ENCODE measurements at places on chromosomes 4 and X. TPM values are rescaled to one million over a fixed set of nuclear protein-coding genes. Genes with fewer than 3 reads are reported as not detected.

- no peak for DNase-seq
- no peak overlapping the region for H3K27ac ChIP-seq
- H3K4me3 ChIP-seq, result no peak overlapping the region
- no peaks in the 10 kb centered on the region for H3K36me3 ChIP-seq
These were observed 50.9 kb upstream of the RAP1GDS1 start for GRCh38 chr4:98210281-98210680.

GRCh38 chr4:138200236-138200590 lies 41.9 kb downstream of the SLC7A11 start:
- H3K27ac ChIP-seq, result no peak overlapping the region
- peaks cover 4% of the 10 kb centered on the region for H3K4me1 ChIP-seq

DNA sequence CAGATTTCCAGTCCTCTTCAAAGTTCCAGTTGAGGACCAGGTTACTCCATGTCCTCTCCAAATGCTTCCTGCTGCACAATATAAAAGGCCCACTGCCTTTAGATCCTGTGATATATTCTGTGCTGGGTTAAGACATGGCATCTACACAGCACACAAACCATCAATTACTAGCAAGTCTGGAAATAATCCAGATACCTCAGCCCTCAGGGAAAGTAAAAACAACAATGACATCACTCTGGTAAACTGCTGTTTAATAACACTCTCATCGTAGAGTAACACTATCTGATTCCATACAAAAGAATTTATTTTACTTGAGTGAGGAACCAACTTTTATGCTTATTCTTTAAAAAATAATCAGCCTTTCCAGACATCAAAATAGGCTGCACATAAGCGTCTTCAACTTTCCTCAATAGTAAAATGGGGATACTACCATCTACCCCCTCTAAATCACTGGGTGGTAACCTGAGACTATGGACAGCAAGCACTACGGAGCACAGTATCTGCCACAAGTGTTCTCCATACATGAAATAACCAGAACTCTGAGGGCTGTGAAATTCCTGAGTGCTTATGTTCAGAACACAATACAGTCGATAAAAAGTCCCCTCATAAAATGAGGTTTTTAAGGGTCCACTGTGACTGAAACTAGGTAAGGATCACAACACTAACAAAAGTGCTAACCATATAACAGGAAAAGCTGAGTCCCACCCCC lies 53.4 kb downstream of the ABCG2 start:
- peaks cover 11% of the 10 kb centered on the region for H3K4me1 ChIP-seq
- DNase-seq, result peak; percentile 88
- peak overlapping the region; percentile 14 for H3K27ac ChIP-seq
- no peak overlapping the region for H3K4me3 ChIP-seq
- no peaks in the 10 kb centered on the region for H3K27me3 ChIP-seq
- H3K36me3 ChIP-seq, result no peaks in the 10 kb centered on the region

GRCh38 chr4:89640620-89641366 lies 196.2 kb downstream of the SNCA start:
- no peak overlapping the region for H3K4me3 ChIP-seq
- DNase-seq, result peak; percentile 49
- H3K27ac ChIP-seq, result no peak overlapping the region
- no peaks in the 10 kb centered on the region for H3K27me3 ChIP-seq
- no peaks in the 10 kb centered on the region for H3K36me3 ChIP-seq
- H3K4me1 ChIP-seq, result no peaks in the 10 kb centered on the region

DNA sequence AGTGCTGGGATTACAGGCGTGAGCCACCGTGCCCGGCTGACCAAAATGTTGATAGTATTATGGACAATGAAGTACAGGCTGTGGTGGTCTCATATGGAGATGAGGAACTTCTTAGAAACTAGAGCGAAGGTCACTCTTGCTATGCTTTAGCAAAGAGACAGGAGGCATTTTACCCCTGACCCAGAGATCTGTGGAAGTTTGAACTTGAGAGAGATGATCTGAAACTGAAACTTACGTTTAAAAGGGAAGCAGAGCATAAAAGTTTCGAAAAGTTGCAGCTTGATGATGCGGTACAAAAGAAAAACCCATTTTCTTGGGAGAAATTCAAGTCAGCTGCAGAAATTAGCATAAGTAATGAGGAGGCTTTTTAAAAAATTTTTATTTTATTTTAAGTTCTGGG lies 8.5 kb upstream of the CTAG2 start:
- H3K4me1 ChIP-seq, result no peaks in the 10 kb centered on the region
- H3K27me3 ChIP-seq, result peaks cover 2% of the 10 kb centered on the region
- H3K36me3 ChIP-seq, result no peaks in the 10 kb centered on the region
- no peak overlapping the region for H3K4me3 ChIP-seq
- no peak for DNase-seq

DNA sequence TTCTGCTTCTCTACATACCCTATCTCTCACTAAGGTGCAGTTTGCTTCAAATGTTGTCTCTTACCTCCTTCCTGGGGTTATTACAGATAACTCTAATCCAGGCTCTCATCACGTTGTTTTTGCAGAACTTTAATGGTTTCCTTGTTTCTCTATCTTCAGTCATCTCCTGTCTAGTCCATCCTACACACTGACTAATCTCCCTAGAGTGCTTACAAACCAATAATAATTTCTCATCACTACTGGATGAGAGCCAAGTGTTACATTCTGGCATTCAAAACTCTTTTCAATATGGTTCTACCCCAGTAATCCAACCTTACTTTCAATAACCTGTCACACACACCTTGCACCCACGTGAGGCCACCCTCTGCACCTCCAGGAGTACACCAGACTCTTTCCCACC lies 86.1 kb downstream of the SYNPO2 start:
- no peak overlapping the region for H3K27ac ChIP-seq
- no peak overlapping the region for H3K4me3 ChIP-seq
- no peaks in the 10 kb centered on the region for H3K36me3 ChIP-seq
- DNase-seq, result peak; percentile 63
- H3K4me1 ChIP-seq, result no peaks in the 10 kb centered on the region

GRCh38 chrX:118928151-118928550 lies 46.3 kb upstream of the LONRF3 start:
- no peaks in the 10 kb centered on the region for H3K27me3 ChIP-seq
- no peaks in the 10 kb centered on the region for H3K4me1 ChIP-seq
- H3K4me3 ChIP-seq, result no peak overlapping the region

DNA sequence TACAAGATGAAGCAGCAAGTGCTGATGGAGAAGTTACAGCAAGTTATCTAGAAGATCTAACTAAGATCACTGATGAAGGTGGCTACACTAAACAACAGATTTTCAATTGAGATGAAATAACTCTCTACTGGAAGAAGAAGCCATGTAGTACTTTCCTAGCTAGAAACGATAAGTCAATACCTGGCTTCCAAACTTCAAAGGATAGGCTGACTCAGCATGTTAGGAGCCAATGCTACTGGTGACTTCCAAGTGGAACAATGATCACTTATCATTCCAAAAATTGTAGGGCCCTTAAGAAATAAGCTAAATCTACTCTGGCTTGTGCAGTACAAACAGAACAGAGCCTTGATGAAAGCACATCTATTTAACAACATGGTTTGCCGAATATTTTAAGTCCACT lies 55.0 kb downstream of the FBXW7 start:
- H3K27me3 ChIP-seq, result no peaks in the 10 kb centered on the region
- no peaks in the 10 kb centered on the region for H3K4me1 ChIP-seq
- H3K36me3 ChIP-seq, result no peaks in the 10 kb centered on the region
- H3K27ac ChIP-seq, result no peak overlapping the region

GRCh38 chr4:176548571-176548970 lies 228.8 kb downstream of the SPCS3 start:
- no peaks in the 10 kb centered on the region for H3K27me3 ChIP-seq
- DNase-seq, result peak; percentile 90
- H3K4me1 ChIP-seq, result peaks cover 14% of the 10 kb centered on the region
- no peak overlapping the region for H3K4me3 ChIP-seq
- H3K27ac ChIP-seq, result no peak overlapping the region

- H3K27me3 ChIP-seq, result no peaks in the 10 kb centered on the region
- no peak overlapping the region for H3K4me3 ChIP-seq
- no peaks in the 10 kb centered on the region for H3K4me1 ChIP-seq
- peaks cover 19% of the 10 kb centered on the region for H3K36me3 ChIP-seq
These were observed 97.7 kb downstream of the MANBA start for GRCh38 chr4:102663073-102663472.

DNA sequence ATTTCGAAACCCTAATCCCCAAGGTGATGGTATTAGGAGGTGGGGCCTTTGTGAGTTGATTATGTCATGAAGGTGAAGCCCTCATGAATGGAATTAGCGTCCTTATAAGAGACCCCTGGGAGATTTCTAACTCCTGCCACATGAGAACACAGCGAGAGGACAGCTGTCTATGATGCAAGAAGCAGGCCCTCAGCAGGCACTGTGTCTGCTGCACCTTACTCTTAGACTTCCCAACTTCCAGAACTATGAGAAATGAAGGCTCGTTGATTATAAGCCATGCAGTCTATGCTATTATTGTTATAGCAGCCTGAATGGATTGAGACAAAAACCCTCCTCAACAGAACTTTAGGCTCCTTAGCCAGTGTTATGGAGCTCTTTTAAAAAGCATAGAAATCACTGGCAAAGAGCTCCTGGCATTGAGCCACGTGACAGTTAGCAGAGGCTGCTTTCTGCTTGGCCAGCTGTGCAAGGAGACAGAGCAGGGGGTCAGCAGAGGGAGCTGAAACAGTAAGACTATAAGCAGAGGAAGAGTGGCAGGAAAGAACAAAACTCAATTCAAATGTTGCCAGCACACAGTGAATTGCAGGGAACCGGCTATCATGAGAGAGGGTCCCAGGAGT lies 219.2 kb upstream of the FAT1 start:
- DNase-seq, result peak; percentile 73
- no peaks in the 10 kb centered on the region for H3K27me3 ChIP-seq
- H3K36me3 ChIP-seq, result no peaks in the 10 kb centered on the region
- H3K4me3 ChIP-seq, result no peak overlapping the region

DNA sequence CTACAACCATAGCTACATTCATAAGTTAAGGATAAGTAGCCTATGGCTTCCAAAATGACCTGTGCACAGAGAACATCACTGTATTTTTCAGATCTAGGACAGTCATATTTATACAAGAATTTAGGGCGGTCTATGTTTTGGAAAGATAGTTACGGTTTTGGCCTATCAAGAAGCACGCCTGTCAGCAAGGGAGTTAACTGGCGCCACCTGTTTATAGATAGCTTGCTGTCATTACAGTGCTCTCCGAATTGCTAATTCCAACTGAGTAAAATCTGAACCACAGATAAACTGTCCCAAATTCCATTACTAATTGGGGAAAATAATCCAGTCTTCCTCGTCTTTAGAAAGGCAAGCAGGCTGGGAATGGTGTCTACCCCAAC lies 646 bp downstream of the ABCB7 start:
- peak overlapping the region; percentile 74 for H3K4me3 ChIP-seq
- H3K4me1 ChIP-seq, result no peaks in the 10 kb centered on the region
- H3K27ac ChIP-seq, result no peak overlapping the region
- H3K27me3 ChIP-seq, result no peaks in the 10 kb centered on the region

DNA sequence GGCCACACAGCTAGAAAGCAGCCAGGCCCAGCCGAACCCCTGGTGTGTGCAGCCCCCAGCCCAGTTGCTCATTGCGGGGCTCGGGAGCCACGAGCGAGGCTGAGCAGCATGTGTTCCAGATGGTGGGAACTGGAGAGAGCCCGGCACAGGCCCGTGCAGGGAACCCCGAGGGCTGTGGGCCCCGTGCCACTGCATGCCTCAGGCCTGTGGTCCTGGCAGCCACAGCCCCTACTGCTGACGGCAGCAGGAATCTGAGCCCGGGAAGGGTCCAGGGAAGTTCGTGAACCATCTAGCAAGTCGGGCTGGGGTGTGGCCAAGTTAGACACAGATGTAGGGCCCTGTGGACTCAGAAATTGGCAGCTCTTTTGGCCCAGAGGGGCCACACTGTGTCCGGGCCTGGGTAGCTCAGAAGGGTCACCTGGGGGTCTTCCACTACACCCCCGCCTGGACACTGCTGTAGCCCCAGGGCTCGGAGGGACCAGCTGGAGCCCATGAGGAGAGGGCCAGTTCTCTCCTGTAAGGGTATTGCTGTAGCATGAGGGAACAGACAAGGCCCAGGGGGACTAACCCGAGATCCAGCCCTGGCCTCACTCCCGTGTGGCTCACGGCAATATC lies 12.1 kb downstream of the HTRA3 start:
- H3K4me1 ChIP-seq, result peaks cover 23% of the 10 kb centered on the region
- no peak overlapping the region for H3K4me3 ChIP-seq
- no peaks in the 10 kb centered on the region for H3K36me3 ChIP-seq
- H3K27ac ChIP-seq, result no peak overlapping the region

- no peak overlapping the region for H3K4me3 ChIP-seq
- no peak for DNase-seq
- H3K36me3 ChIP-seq, result no peaks in the 10 kb centered on the region
These were observed 127.4 kb downstream of the ANAPC10 start for GRCh38 chr4:144970597-144970996.

- no peak overlapping the region for H3K4me3 ChIP-seq
- H3K36me3 ChIP-seq, result peaks cover 5% of the 10 kb centered on the region
- H3K27me3 ChIP-seq, result no peaks in the 10 kb centered on the region
- H3K27ac ChIP-seq, result no peak overlapping the region
- no peak for DNase-seq
These were observed 12.0 kb downstream of the SPRY1 start for GRCh38 chr4:123408471-123409084.

GRCh38 chr4:85423431-85423830 lies 51.5 kb upstream of the ARHGAP24 start:
- no peaks in the 10 kb centered on the region for H3K27me3 ChIP-seq
- H3K36me3 ChIP-seq, result no peaks in the 10 kb centered on the region
- H3K4me3 ChIP-seq, result no peak overlapping the region
- no peaks in the 10 kb centered on the region for H3K4me1 ChIP-seq
- H3K27ac ChIP-seq, result no peak overlapping the region

NEUROG2 gene
- total RNA-seq, result not detected

ERVMER34-1 gene
- not detected for total RNA-seq

NCAPG gene
- total RNA-seq, result 26.7 TPM

IL9R gene
- total RNA-seq, result not detected

CSAG3 gene
- not detected for total RNA-seq

PDE5A gene
- total RNA-seq, result 567 TPM

IQSEC2 gene
- 3.9 TPM for total RNA-seq

NOCT gene
- total RNA-seq, result 30.8 TPM

RBMXL3 gene
- not detected for total RNA-seq

WDFY3 gene
- total RNA-seq, result 59.7 TPM

PRDM8 gene
- 5.7 TPM for total RNA-seq

Measured in IMR-90 (cell line).